ENCODE measurements at places on chromosomes 6 and 20.

DNA sequence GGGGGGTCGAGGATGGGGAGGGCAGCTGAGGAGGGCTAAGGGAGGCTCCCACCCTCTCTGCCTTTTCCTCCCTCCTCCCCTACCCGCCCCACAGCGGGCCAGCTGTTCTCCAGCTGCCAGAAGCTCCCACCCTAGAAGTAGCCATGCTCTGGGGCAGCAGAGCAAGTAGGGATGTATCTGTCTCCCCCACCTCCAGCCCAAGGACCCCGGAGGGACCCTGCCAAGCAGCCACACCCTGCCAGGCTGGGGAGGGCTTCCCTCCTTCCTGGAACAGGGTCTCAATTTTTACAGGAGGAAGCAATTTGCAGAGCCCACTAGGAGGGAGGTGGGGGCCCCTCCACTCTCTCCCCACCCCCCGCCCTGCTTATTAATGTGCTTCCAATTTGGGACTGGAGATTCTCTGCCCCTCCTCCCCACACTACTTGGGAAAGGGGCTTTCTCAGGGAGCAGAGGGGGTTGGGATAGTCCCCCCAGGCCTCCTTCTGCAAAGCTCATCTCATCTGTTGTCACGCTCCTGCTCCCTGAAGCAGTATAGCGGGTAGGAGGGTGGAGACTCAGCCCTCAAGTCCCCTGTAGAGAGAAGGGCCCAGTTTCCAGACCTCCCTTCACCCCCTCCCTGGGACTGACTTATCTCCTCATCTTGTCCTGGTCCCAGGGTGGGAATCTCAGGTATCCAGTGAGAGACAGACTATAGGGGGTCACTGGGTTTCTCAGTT, 4.5 kb downstream of the TEAD3 start:
- ATAC-seq, result no peak

DNA sequence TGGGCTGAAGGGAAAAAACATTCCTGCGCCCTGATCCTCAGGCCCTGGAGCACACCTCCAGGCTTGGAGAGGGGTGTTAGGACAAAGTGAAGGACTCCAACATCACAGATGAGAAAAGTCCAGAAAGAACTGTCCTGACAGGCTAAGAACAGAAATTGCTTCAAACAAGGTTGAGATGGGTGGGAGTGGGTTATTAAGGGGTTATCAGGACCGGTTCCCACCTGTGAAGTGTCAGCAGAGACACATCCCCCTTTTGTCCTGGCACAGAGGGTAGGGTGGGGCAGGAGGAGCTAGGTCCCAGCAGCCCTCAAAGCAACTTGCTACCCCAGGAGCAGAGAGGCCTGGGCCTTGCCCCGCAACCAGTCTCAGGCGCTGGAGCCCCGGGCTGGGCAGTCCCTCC, 3.5 kb downstream of the SPDEF start:
- no peak for ATAC-seq

- ATAC-seq, result no peak
These were observed 1.8 kb upstream of the TGM6 start for GRCh38 chr20:2378893-2379292.

GRCh38 chr6:73515204-73515655, 5.6 kb downstream of the EEF1A1 start:
- ATAC-seq, result no peak

- ATAC-seq, result peak; percentile 17
These were observed 72.7 kb downstream of the IGF2R start for GRCh38 chr6:160041608-160042007.

DNA sequence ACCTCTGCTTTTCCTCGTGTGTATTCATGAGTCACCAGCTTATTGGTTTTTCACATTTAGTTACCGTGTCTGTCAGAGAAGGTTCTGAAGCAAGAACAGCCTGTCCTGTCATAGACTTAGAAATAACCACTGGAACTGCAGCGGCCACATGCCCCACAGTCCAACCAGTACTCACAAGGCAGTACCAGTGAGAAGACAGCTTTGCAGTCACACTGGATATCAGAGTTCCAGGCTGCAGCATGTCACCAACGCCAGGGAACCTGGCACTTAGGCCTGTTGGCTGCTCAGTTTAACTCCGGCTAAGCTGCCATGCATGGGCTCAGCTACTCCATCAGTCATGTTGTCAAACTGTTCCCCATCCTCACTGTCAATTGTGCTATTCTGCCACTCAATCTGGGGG, 40.1 kb downstream of the ADNP start:
- no peak for ATAC-seq

- no peak for ATAC-seq
These were observed 164.0 kb downstream of the SOBP start for GRCh38 chr6:107653861-107654394.

DNA sequence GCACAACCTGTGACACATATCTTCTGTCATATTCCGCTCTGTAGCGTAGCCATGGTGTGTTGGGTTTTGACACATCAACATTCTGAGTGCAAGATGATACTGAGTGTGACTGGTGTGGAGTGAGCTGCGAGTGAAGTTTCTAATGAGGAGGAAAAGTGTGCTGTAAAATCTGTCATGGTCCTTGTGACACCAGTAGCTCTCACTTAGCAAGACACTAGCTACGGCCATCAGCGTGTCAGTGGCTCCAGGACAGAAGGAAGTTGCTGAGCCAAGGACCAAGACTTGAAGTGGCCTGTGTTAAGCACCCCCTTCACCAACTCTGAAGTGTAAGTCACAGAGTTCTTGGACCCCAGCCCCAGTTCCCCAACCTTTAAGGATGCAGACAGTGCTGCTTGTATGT, 72.1 kb downstream of the TSHZ2 start:
- ATAC-seq, result no peak

DNA sequence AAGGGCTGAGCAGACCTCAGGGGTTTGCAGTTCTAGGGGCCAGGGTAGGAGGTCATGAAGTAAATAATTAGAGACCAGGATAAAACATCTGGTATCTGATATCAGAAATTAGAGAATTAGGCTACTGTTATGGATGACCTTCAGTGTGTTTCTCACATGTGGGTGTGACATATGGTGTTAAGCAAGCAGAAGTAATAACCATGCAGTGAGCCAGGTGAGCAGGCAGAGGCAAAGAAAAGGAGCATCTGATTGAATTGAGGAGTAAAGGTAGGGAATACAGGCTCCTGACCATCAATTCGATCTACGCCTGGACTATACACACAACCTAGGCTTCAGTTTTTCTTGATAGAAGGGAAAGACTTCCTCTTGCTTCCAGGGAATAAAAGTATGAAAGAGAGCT, 34.7 kb upstream of the MAP3K7 start:
- no peak for ATAC-seq

GRCh38 chr20:47243003-47243402, 113.5 kb downstream of the ZMYND8 start:
- ATAC-seq, result no peak

DNA sequence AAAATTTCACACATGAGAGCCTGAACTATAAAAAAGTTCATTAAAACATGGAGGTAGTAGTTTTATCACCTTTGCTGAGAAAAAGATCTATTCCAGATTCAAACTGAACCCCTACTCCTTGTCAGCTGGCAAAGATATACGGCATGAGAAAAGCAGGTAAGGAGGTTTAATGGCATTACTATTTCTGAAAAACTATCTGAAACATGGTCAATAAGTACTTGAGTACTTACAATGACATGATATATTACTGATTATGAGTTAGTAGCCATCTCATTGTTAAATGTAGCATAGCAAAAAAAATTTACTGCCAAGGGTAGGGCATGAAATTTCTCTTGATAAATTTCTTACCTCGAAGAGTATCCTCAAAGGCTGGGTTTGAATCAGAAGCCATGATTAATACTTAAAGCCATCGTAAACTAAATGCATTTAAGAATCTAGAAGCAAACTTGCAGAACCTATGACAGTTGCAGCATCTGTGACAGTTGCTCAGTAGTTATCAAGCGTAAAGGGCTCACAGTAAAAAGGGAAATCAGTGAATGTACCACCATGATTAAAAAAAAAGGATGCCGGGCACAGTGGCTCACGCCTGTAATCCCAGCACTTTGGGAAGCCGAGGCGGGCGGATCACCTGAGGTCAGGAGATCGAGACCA, 8.7 kb downstream of the SLC17A5 start:
- ATAC-seq, result no peak

DNA sequence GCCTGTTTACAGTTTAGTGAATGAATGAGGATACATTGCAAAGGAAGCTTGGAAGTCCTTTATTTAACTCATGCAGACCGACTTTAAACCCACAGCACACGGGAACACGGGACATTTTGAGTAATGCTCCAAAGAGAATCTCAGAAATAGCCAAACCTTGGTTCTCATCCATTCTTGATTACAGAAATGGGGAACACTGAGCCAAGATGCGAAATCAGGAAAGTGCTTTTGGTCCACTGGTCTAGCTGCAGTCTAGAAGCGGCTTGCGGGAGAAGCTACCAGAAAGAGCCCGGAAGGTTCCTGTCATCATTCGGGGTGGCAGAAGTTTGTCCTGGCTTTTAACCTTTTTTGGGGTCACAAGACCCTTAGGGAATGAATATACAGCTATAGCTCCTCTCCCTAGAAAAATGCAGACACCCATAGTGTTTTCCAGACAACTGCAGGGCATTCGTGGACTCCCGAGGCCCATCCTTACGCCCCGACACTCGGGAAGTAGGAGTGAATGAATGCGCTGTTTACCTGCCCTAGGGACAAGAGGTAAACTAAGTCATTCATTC, 475 bp upstream of the TMEM181 start:
- ATAC-seq, result no peak

- no peak for ATAC-seq
These were observed 171.8 kb downstream of the TTLL2 start for GRCh38 chr6:167496707-167497106.

- no peak for ATAC-seq
These were observed 78.3 kb downstream of the MAFB start for GRCh38 chr20:40610730-40611129.

DNA sequence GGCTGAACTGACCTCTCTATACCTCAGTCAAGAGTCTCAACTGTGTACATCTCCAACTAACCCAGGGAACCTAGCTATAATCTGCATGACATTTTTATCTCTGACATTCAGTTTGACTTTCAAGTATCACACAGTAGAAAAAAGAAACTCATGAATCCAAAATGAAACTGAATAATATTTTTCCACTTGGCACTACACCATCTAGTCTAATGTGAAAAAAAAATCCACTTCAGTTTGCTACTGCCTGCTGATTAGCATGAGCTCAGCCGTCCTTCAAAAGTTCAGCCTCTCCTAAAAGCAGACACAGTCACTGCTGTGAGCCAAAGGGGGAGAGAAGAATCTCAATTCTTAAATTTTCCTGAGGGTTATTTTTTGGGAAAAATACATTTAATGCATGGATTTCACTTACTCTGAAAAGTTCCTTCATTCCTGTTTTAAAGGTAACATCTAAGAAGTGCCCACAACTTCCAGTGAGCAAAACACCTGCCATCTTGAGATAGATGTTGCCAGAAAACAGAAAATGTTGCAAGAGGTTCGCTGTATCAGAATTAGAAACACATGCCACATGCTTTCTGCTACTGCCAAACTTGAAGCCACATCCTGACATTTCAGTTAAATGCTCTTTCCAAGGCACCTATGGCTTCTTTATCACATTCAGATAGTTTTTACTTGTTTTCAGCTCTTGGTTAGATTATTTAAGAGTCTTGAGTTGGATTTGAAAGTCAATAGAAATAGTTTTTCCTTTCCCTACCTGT, 95.4 kb downstream of the MKKS start:
- no peak for ATAC-seq

DNA sequence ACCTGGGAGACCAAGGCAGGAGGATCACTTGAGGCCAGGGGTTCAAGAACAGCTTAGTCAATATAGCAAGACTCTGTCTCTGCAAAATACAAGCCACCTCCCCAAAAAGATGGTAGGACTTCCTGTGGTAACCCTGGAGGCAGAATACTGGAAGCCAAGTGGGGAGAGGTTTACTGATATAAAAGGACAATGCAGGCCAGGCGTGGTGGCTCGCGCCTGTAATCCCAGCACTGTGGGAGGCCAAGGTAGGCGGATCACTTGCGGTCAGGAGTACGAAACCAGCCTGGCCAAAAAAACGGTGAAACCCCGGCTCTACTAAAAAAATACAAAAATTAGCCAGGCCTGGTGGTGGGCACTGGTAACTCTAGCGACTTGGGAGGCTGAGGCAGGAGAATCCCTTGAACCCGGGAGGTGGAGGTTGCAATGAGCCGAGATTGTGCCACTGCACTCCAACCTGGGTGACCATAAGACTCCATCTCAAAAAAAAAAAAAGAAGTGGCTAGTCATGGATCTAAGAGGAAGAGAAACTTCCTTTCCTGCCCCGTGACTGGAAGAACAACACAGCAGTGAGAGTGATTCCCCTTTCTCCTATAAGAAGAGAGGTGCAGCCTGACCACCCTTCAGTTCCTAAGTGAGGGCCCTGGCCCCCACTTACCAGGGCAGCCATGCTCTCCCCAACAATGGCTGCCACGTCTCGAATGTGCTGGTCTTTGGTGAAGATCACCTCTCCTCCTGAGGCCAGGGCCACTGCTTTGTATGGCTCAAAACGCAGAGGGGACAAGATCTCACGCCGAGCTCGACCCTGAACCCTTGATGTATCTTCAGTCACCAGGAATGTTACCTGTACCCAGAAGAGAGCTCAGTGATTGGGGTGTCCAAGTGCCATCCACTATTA, 6.2 kb downstream of the SAPCD1 start:
- ATAC-seq, result no peak

DNA sequence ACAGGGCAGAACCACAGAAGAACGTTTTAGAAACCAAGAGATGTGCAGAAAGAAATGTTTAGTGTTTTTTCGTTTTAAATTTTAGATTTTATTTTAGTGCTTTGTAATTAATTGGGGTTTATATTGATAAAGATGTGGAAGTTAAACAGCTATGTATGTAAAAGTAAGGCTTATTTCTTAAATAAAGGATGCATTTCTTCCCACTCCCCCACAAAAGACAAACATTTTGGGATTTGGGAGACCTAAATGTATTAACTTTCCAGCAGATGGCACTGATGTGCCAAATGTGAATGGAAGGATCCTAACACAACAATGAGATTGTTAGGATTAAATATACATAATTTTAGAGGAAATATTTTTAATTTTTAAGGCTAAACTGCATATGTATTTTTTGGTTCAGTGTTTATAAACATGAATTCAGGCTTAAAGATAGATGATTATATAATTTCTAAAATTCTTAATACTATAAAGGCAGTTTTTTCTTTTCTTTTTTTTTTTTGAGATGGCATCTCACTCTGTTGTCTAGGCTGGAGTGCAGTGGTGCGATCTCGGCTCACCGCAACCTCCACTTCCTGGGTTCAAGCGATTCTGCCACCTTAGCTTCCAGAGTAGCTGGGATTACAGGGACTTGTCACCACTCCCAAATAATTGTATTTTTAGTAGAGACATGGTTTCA, 12.0 kb downstream of the PFDN4 start:
- no peak for ATAC-seq

- no peak for ATAC-seq
These were observed 211.0 kb downstream of the WDR27 start for GRCh38 chr6:169490830-169491229.

All from gastroesophageal sphincter (tissue), 4 donors.